ENCODE measurements at places on chromosomes 12 and 14. TPM values are rescaled to one million over a fixed set of nuclear protein-coding genes. Genes with fewer than 3 reads are reported as not detected.

DNA sequence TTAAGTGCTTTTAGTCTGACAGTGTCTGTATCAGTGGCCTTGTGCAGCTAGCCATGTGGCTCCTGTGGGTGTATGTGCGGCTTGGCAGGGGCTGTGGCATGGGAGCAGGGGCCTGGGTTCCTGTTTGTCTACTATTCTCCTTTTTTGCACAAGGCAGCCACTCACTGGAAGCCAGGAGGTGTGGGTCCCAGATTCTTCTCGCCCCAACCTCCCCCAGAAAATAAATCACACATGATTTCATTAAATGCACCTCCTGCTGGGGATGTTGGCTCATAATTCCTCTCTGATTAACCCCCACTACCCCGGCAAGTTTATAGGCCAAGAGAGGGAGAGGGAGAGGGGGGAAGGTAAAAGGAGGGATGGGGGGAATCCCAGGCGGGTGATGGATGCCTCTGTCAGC lies 17.6 kb downstream of the CALCOCO1 start:
- no peak for DNase-seq
- no peak overlapping the region for H3K27ac ChIP-seq
- peaks cover 18% of the 10 kb centered on the region for H3K27me3 ChIP-seq

GRCh38 chr12:45909041-45909713 lies 81.2 kb downstream of the SCAF11 start:
- H3K4me3 ChIP-seq, result no peak overlapping the region
- no peak for DNase-seq
- H3K27me3 ChIP-seq, result no peaks in the 10 kb centered on the region
- peaks cover 16% of the 10 kb centered on the region for H3K36me3 ChIP-seq
- peaks cover 26% of the 10 kb centered on the region for H3K4me1 ChIP-seq

DNA sequence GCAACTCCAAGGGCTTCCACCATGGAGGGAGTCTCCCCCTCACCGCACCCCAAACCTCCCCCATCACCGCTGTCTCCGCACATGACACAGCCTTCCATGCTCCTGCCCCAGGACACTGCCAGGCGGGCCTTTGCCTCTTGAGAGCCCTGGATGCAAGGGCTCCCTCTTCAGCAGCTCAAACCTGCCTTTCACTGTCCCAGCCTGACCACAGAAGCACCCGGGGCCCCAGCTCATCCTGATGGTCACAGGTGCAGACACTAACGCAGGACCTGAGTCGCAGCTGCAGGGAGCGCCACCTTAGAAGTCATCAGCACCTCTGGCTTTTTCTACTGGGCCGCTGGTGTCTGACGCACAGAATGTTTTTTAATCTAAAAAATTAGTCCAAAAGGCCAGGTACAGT lies 54.0 kb downstream of the SYNE3 start:
- H3K27ac ChIP-seq, result peak overlapping the region; percentile 90
- no peaks in the 10 kb centered on the region for H3K27me3 ChIP-seq
- no peak overlapping the region for H3K4me3 ChIP-seq
- no peak for DNase-seq
- H3K4me1 ChIP-seq, result peaks cover 56% of the 10 kb centered on the region
- peaks cover 80% of the 10 kb centered on the region for H3K36me3 ChIP-seq

The TAS2R10 gene
- total RNA-seq, result 0.44 TPM

The INTS13 gene
- 25.0 TPM for total RNA-seq

Measured in activated B cell treated with CpG ODN at 0.5 μM for 24 hours (primary cell).